ENCODE measurements at places on chromosomes 3 and 15. TPM values are rescaled to one million over a fixed set of nuclear protein-coding genes. Genes with fewer than 3 reads are reported as not detected.

Gene LSMEM2
- total RNA-seq = not detected

Gene GOLGA8J
- 0.16 TPM for total RNA-seq

Gene TEX9
- total RNA-seq = 5.7 TPM

Gene DUOX2
- total RNA-seq = 0.95 TPM

Gene CTXN2
- total RNA-seq = not detected

Gene GOLGA6L4
- 1.8 TPM for total RNA-seq

Gene ANKUB1
- not detected for total RNA-seq

Gene SNX22
- total RNA-seq = 3.5 TPM

Gene DOCK3
- 0.14 TPM for total RNA-seq

Gene SPINT1
- total RNA-seq = 42.5 TPM

GRCh38 chr3:107208796-107209195, 168.4 kb upstream of the CCDC54 start:
- H3K4me3 ChIP-seq = no peak overlapping the region
- H3K36me3 ChIP-seq = no peaks in the 10 kb centered on the region
- DNase-seq = no peak
- H3K4me1 ChIP-seq = peaks cover 21% of the 10 kb centered on the region

DNA sequence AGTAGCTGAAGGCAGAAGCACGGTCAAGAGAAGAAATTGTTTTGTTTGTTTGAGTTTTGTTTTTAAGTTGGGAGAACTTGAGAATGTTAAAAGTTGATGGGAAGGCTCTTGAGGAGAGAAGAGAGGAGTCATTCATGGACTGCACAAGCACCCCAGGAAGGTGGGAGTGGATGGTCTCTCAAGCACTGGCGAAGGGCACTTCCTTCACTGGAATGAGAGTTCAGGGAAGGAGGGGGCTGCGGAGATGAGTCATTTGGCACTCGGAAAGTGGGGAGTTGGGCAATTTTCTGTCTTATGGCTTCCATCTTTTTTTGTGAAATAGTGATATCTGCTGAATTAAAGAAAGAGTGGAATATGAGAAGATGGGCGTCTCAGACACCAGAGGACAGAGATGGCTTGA, 66.0 kb downstream of the ATP13A4 start:
- no peaks in the 10 kb centered on the region for H3K27me3 ChIP-seq
- H3K27ac ChIP-seq = no peak overlapping the region
- H3K36me3 ChIP-seq = no peaks in the 10 kb centered on the region
- H3K4me1 ChIP-seq = peaks cover 16% of the 10 kb centered on the region
- no peak for DNase-seq
- no peak overlapping the region for H3K4me3 ChIP-seq

DNA sequence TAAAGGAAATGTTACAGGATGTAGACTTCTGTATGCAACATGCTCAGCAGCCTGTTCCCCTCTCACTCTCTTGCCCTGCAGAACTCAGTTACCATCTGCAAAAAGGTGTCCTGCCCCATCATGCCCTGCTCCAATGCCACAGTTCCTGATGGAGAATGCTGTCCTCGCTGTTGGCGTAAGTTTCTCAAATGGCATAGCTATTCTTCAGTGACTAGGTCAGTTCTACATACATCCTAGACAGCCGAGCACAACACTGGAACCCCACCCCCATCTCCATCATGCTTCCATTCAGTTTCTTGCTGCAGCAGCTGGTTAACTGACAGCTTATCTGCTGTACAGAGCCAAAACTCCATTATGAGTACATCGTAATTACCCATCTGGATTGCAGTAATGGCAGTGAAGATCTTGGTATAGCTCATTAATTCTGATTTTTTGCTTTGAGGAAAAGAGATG, 4.5 kb downstream of the THBS1 start:
- peaks cover 34% of the 10 kb centered on the region for H3K36me3 ChIP-seq
- H3K27me3 ChIP-seq = no peaks in the 10 kb centered on the region
- no peak overlapping the region for H3K27ac ChIP-seq
- H3K4me3 ChIP-seq = no peak overlapping the region
- no peaks in the 10 kb centered on the region for H3K4me1 ChIP-seq
- DNase-seq = no peak

DNA sequence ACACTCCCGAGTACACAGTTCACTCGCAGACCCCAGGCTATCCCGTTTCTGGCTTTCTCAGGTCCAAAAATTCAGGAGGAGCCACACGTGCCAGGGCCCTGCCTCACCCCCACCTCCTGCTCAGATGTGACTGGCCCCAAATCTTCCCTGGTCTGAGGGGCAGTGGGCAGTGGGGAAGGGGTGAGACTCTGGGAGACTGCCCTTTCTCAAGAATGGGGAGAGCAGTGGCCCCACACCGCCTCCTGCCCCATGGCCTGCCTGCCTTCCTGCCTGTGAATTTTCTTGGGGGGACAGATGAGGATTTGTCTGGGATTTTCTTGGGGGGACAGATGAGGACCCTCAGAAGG, 174.6 kb downstream of the MEGF11 start:
- no peaks in the 10 kb centered on the region for H3K27me3 ChIP-seq
- H3K27ac ChIP-seq = no peak overlapping the region
- DNase-seq = no peak
- no peaks in the 10 kb centered on the region for H3K36me3 ChIP-seq

- H3K4me3 ChIP-seq = no peak overlapping the region
- peak overlapping the region; percentile 25 for H3K27ac ChIP-seq
- H3K36me3 ChIP-seq = no peaks in the 10 kb centered on the region
- DNase-seq = no peak
- H3K4me1 ChIP-seq = peaks cover 12% of the 10 kb centered on the region
- H3K27me3 ChIP-seq = no peaks in the 10 kb centered on the region
Measured at GRCh38 chr3:122758877-122759560, 34.6 kb downstream of the HSPBAP1 start.

DNA sequence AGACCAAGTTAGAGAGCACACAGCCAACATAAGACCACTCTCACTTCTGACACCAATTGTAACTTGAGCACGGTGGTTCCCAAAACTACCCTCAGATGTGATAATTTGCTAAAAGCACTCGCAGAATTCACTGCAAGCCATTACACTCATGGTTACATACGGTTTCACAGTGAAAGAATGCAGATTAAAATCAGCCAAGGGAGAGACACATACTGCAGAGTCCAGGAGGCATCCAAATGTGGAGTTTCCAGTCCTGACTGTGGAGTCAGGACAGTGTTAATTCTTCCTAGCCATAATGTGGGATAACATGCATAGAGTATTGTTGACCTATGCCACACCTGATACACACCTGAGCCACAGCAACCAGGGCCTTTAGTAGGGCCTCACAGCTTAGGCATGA, 956.4 kb downstream of the NTRK3 start:
- no peak overlapping the region for H3K27ac ChIP-seq
- DNase-seq = no peak
- peaks cover 5% of the 10 kb centered on the region for H3K27me3 ChIP-seq
- H3K36me3 ChIP-seq = no peaks in the 10 kb centered on the region

DNA sequence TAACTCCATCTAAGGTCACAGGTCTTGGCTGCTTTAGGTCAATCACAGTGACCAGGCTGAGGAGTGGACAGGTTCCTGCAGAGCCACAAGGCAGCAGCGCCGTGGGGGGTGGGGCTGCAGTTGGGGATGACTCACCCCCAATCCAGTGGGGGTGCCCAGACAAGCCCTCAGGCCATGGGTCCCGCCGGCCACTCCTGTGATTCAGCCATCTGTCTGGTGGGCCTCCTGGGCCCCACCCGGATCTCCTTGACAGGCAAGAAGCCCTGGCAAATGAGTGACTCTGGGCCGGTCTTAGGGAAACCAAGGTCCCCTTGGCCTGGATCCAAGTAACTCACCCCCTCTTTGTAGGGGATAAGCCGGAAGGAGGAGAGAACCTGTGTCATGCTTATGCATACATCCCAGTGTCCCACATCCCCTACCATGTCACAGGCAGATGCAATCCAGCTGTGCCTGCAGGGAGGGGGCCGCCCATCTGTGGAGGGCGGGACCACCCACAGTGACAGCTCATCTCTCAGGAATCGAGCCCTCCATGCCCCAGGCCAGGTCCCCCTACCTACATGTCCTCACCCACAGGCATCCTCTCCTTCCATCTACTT, 495 bp upstream of the COL7A1 start:
- no peak overlapping the region for H3K27ac ChIP-seq
- H3K4me1 ChIP-seq = no peaks in the 10 kb centered on the region
- peak; percentile 20 for DNase-seq
- peaks cover 21% of the 10 kb centered on the region for H3K36me3 ChIP-seq
- no peaks in the 10 kb centered on the region for H3K27me3 ChIP-seq
- H3K4me3 ChIP-seq = no peak overlapping the region

DNA sequence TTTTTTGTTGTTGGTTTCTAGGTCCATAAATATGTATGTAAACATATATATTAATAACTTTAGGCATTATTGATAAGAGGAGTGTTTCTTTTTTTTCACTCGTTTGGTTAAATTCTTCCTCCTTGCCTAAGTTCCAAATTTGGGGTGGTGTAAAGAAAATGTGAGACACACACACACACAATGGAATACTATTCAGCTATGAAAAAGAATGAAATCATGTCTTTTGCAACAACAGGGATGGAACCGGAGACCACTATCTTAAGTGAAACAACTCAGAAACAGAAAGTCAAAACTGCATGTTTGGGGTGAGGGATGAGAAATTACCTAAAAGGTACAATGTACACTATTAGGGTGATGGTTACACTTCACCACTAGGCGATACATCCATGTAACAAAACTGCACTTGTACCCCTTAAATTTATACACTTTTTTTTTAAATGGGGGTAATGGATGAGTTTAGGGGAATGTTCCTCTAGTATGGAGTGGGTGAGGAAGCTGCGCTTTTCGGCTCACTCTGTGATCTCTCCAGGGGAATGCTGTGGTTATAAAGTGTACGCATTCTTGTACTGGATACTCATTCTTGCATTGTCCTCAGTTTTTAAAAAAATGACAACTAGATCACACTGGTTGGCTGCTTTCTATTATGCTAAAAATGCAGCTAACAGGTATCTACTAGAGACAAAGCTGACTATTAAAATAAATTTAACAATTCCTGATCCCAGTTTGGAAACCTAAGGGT, 50.8 kb upstream of the PPARG start:
- H3K27me3 ChIP-seq = no peaks in the 10 kb centered on the region
- no peaks in the 10 kb centered on the region for H3K4me1 ChIP-seq
- DNase-seq = no peak

DNA sequence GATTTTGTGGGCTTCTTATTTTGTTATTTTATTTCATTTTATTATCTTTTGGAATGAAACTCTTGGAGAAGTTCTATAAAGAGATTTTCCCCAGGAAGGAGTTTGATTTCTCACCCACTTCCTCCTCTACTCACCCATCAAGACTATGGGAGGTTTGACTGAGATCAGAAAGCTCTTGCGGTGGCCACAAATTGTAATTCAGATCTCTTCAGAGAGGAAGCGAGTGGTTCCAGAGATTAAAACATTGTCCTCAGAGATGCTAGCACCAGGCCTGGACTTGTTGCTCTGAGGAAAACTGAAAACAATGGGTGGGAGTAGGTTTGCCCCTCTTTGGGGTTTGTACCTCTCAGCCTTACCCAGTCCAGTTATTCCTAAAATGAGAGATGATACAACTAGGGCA, 8.1 kb upstream of the MUC13 start:
- no peaks in the 10 kb centered on the region for H3K4me1 ChIP-seq
- no peaks in the 10 kb centered on the region for H3K27me3 ChIP-seq
- no peak overlapping the region for H3K4me3 ChIP-seq
- no peaks in the 10 kb centered on the region for H3K36me3 ChIP-seq
- DNase-seq = no peak

DNA sequence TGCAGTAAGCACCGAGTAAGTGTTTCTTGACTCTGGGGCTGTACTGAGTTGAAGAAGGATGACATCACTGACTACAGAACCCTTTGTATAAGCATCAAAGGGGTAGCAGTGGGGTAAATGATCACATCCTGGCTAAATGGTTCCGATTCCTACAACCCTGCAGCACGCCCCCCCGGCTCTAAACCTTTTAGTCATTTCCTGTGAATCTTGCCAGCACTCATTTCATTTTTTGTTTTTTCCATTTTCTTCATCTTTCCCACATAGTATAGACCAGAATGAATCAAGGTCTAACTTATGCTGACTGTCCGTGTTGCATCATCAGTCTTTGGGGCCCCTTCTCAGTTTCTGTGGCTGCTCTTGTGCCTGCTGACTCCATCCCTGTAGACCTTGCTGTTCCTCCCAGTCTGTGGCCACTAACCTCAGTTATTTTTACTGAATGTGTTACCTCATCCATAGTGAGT, 383.1 kb upstream of the TPRG1 start:
- H3K27ac ChIP-seq = no peak overlapping the region
- H3K36me3 ChIP-seq = no peaks in the 10 kb centered on the region
- no peaks in the 10 kb centered on the region for H3K27me3 ChIP-seq
- H3K4me1 ChIP-seq = peaks cover 8% of the 10 kb centered on the region
- H3K4me3 ChIP-seq = no peak overlapping the region

DNA sequence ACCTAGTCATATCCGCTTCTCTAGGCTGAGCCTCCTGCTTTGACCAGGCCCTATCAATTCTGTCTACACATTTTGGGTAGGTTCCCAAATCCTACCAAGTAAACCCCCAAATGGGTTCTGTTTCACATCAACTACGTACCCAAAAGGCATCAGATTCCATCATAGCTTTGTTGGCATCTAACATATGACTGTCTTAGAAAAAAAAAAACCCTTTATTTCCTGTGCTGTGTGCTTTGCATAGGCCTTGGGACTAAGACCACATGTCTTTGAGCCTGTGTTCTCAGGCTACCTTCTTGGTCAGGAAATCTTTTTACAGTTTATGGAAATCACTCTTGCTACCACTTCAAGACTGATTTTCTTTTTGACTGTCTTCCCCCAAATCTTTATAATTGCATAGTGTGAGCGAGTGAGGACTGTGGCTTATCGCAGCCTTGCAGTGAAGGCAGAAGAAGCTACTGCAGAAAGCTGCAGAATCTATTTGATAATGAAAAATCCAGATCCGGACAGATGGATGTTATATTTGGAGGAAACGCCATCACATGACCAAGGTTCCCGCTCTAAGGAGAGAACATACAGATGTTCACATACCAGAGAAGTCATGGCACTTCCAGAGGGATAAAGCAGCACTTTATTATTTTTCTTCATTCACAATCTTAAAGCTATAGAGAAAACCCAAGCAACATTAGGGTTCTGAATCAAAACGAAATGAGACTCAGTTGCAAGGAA, 111.2 kb downstream of the EOMES start:
- H3K36me3 ChIP-seq = no peaks in the 10 kb centered on the region
- no peak overlapping the region for H3K4me3 ChIP-seq
- no peak for DNase-seq
- H3K27ac ChIP-seq = no peak overlapping the region

GRCh38 chr15:46918462-46919140, 798.7 kb upstream of the SEMA6D start:
- no peak for DNase-seq
- no peaks in the 10 kb centered on the region for H3K4me1 ChIP-seq
- no peak overlapping the region for H3K4me3 ChIP-seq
- no peaks in the 10 kb centered on the region for H3K36me3 ChIP-seq
- no peak overlapping the region for H3K27ac ChIP-seq

GRCh38 chr3:45166321-45166879, 20.2 kb upstream of the CDCP1 start:
- H3K4me1 ChIP-seq = peaks cover 15% of the 10 kb centered on the region
- no peak for DNase-seq
- H3K27ac ChIP-seq = no peak overlapping the region
- no peaks in the 10 kb centered on the region for H3K36me3 ChIP-seq

GRCh38 chr3:69371816-69372215, 14.1 kb downstream of the FRMD4B start:
- no peaks in the 10 kb centered on the region for H3K4me1 ChIP-seq
- no peak for DNase-seq
- no peak overlapping the region for H3K4me3 ChIP-seq
- no peaks in the 10 kb centered on the region for H3K36me3 ChIP-seq

Data from pancreas (tissue), 10 donors.